ENCODE measurements at places on chromosomes 2 and 18. TPM values are rescaled to one million over a fixed set of nuclear protein-coding genes. Genes with fewer than 3 reads are reported as not detected.

The SPC25 gene
- total RNA-seq, result 0.32 TPM

- H3K27me3 ChIP-seq, result no peaks in the 10 kb centered on the region
- DNase-seq, result peak; percentile 6
- no peaks in the 10 kb centered on the region for H3K36me3 ChIP-seq
- H3K4me1 ChIP-seq, result no peaks in the 10 kb centered on the region
These were observed 156.3 kb downstream of the SUCLG1 start for GRCh38 chr2:84302513-84303412.

The PSMA8 gene
- total RNA-seq, result 0.35 TPM

GRCh38 chr2:178811901-178812300 is 4.7 kb upstream of the TTN start:
- H3K4me1 ChIP-seq, result no peaks in the 10 kb centered on the region
- H3K36me3 ChIP-seq, result no peaks in the 10 kb centered on the region
- DNase-seq, result no peak
- H3K4me3 ChIP-seq, result no peak overlapping the region
- no peaks in the 10 kb centered on the region for H3K27me3 ChIP-seq
- no peak overlapping the region for H3K27ac ChIP-seq

DNA sequence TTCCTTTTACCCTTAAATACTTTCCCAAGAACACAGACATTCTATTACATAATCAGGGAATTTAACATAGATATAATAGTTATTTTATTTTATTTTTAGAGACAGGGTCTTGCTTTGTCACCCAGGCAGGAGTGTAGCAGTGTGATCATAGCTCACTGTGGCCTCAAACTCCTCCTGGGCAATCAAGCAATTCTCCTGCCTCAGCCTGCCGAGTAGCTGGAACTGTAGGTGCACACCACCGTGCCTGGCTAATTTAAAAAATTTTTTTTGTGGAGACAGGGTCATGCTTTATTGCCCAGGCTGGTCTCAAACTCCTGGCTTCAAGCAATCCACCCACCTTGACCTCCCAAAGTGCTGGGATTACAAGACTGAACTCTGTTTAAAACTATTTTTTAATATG is 45.6 kb downstream of the SLC4A1AP start:
- no peaks in the 10 kb centered on the region for H3K27me3 ChIP-seq
- no peak for DNase-seq
- no peak overlapping the region for H3K27ac ChIP-seq
- H3K36me3 ChIP-seq, result no peaks in the 10 kb centered on the region

The CCDC74A gene
- 1.2 TPM for total RNA-seq

GRCh38 chr2:213285404-213285803 is 1.1 kb downstream of the SPAG16 start:
- H3K27me3 ChIP-seq, result no peaks in the 10 kb centered on the region
- H3K4me3 ChIP-seq, result no peak overlapping the region
- no peaks in the 10 kb centered on the region for H3K36me3 ChIP-seq
- DNase-seq, result no peak
- H3K4me1 ChIP-seq, result peaks cover 18% of the 10 kb centered on the region
- no peak overlapping the region for H3K27ac ChIP-seq

DNA sequence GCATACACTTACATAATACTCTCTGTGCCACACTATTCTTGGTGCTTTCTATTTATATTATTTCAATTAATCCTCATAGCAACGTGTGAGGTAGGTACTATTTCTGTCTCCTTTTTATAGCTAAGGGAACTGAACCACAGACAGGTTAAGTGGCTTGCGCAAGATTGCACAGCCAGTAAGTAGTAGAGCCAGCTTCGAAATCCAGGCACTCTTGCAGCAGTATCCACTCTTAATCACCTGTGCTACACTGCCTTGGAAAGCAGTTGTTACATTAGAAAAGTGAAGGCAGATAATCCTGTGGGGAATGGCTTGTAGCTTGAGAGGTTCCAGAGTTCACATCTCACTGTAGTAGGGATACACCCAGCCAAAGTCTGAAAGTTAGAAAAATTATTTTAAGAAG is 198.3 kb downstream of the LDLRAD4 start:
- no peaks in the 10 kb centered on the region for H3K36me3 ChIP-seq
- H3K27ac ChIP-seq, result no peak overlapping the region
- H3K4me3 ChIP-seq, result no peak overlapping the region
- no peaks in the 10 kb centered on the region for H3K27me3 ChIP-seq
- DNase-seq, result no peak

DNA sequence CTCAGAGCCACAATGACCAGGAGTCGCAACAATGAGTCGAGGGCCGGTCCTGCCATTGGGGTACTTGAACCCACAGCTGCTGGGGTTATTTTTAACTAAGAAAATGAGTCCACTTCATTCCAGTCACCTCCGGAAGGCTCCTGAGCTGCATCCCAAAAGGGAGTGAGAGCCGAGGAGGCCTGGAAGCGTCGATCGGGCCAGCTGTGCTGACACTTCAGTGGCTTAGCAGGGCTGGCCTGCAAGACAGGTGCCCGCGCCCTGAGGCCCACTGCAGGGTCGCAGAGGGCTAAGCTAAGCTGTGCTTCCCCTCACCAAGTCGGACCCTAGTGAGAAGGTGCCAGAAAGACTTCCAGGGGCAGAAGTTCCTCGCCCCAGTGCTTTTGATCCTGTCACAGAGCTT is 21.1 kb downstream of the TBC1D8 start:
- no peaks in the 10 kb centered on the region for H3K27me3 ChIP-seq
- H3K4me3 ChIP-seq, result no peak overlapping the region
- H3K36me3 ChIP-seq, result no peaks in the 10 kb centered on the region
- H3K27ac ChIP-seq, result no peak overlapping the region

DNA sequence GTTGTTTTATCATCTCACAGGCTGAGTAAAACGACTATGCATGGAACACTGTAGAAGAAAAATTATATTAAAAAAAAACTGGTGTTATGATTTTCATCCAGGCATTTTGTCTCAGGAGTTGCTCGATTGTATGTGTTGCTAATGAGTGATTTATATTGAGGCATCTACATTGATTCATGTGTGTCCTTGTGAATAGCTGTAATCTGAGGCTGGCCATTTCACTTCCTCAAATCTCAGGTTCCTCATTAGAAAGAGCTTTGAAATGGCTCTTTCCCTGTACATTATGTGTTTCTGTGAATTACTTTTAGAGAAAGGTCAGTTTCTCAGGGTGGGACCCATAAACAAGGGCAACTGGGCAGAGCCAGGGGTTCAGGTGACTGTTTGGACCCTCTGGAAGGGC is 2.3 kb downstream of the IL18R1 start:
- no peak for DNase-seq
- H3K4me3 ChIP-seq, result no peak overlapping the region
- H3K27ac ChIP-seq, result no peak overlapping the region
- H3K27me3 ChIP-seq, result no peaks in the 10 kb centered on the region
- peaks cover 5% of the 10 kb centered on the region for H3K4me1 ChIP-seq
- no peaks in the 10 kb centered on the region for H3K36me3 ChIP-seq

- DNase-seq, result no peak
- H3K27ac ChIP-seq, result no peak overlapping the region
- H3K4me1 ChIP-seq, result no peaks in the 10 kb centered on the region
- H3K4me3 ChIP-seq, result no peak overlapping the region
- H3K27me3 ChIP-seq, result no peaks in the 10 kb centered on the region
- H3K36me3 ChIP-seq, result peaks cover 4% of the 10 kb centered on the region
These were observed 80.9 kb downstream of the PTRHD1 start for GRCh38 chr2:24712296-24712695.

The RGPD4 gene
- 0.20 TPM for total RNA-seq

The EVX2 gene
- total RNA-seq, result not detected

- H3K27ac ChIP-seq, result no peak overlapping the region
- no peak for DNase-seq
- no peaks in the 10 kb centered on the region for H3K36me3 ChIP-seq
- H3K27me3 ChIP-seq, result no peaks in the 10 kb centered on the region
- H3K4me3 ChIP-seq, result no peak overlapping the region
These were observed 28.8 kb upstream of the EVA1A start for GRCh38 chr2:75589391-75590105.

The SCN7A gene
- total RNA-seq, result 0.03 TPM

- no peaks in the 10 kb centered on the region for H3K36me3 ChIP-seq
- no peak overlapping the region for H3K27ac ChIP-seq
- H3K4me1 ChIP-seq, result no peaks in the 10 kb centered on the region
- peaks cover 15% of the 10 kb centered on the region for H3K27me3 ChIP-seq
These were observed 101.1 kb downstream of the ZBTB7C start for GRCh38 chr18:48308027-48308635.

DNA sequence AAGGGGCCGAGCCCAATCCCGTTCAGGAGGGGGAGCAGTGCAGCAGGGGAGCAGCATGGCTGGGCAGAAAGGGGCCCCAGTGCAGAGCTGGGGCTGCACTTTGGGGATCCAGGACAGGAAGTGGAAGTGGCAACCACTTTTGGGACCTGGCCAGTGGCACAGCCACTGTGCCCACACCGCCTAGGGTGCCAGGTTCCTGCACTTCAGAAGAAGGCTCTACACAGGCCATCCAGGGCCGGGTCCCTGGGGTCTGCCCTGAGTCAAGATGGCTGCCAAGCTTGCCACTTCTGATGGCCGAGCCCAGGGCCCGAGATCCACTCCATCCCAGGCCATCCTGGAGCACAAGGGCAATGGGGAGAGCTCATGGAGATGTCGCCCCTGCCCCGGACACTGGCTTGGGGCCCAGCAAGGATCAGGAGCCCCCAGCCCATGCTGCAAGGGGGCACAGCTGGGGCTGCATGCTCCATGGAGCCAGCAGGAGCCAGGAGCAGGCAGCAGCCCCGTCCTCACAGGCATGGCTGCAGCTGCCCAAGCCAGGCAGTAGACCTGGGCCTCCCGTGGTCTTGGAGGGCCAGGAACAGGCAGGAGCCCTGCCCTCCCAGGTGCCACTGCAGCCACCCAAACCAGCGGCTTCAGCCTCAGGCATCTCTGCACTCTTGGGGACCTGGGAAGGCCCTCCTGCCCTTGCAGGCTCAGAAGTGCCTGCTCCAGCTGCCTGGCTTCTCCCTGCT is 35.0 kb upstream of the ID2 start:
- no peak overlapping the region for H3K4me3 ChIP-seq
- H3K27me3 ChIP-seq, result peaks cover 3% of the 10 kb centered on the region
- no peak overlapping the region for H3K27ac ChIP-seq
- no peaks in the 10 kb centered on the region for H3K4me1 ChIP-seq

- peaks cover 16% of the 10 kb centered on the region for H3K4me1 ChIP-seq
- no peak for DNase-seq
- no peaks in the 10 kb centered on the region for H3K36me3 ChIP-seq
- H3K27ac ChIP-seq, result no peak overlapping the region
- peaks cover 7% of the 10 kb centered on the region for H3K27me3 ChIP-seq
These were observed 132.1 kb downstream of the WDSUB1 start for GRCh38 chr2:159154366-159154765.

GRCh38 chr2:136141510-136142149 is 23.7 kb upstream of the CXCR4 start:
- H3K27me3 ChIP-seq, result no peaks in the 10 kb centered on the region
- DNase-seq, result no peak
- no peaks in the 10 kb centered on the region for H3K36me3 ChIP-seq

- H3K27me3 ChIP-seq, result peaks cover 15% of the 10 kb centered on the region
- no peak overlapping the region for H3K27ac ChIP-seq
- H3K4me1 ChIP-seq, result no peaks in the 10 kb centered on the region
- H3K36me3 ChIP-seq, result no peaks in the 10 kb centered on the region
- no peak for DNase-seq
These were observed 167.2 kb downstream of the ANTXR1 start for GRCh38 chr2:69180227-69180626.

- H3K4me3 ChIP-seq, result no peak overlapping the region
- H3K4me1 ChIP-seq, result no peaks in the 10 kb centered on the region
- no peak overlapping the region for H3K27ac ChIP-seq
- H3K36me3 ChIP-seq, result no peaks in the 10 kb centered on the region
- no peak for DNase-seq
These were observed 153.2 kb upstream of the PTPRM start for GRCh38 chr18:7413906-7414305.

The ERFE gene
- total RNA-seq, result not detected

GRCh38 chr2:118046634-118047210 is 32.9 kb upstream of the CCDC93 start:
- H3K27ac ChIP-seq, result no peak overlapping the region
- peaks cover 4% of the 10 kb centered on the region for H3K27me3 ChIP-seq
- DNase-seq, result no peak
- H3K4me1 ChIP-seq, result no peaks in the 10 kb centered on the region
- H3K4me3 ChIP-seq, result no peak overlapping the region

DNA sequence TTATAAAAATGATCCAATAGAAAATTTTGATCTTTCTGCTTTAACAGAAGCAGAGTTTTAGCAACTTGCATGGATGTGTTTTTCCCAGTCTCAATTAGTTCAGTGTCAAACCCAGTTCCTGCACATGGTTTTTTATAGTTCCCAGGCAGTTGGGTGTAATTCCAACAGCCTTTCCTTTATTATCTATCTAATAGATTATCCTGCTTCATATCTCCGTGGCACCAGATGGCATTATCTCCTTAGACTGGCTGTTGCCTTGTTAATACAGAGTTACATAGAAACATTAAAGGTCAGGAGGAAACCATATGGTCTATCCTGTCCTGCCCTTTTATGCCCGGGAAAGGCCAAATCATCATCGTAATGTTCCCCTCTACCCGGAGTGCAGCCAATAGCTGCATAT is 400.9 kb upstream of the SMIM21 start:
- no peak overlapping the region for H3K27ac ChIP-seq
- H3K4me1 ChIP-seq, result no peaks in the 10 kb centered on the region
- peaks cover 5% of the 10 kb centered on the region for H3K27me3 ChIP-seq
- no peak overlapping the region for H3K4me3 ChIP-seq

GRCh38 chr2:70009762-70010575 is 48.5 kb upstream of the ASPRV1 start:
- H3K36me3 ChIP-seq, result peaks cover 2% of the 10 kb centered on the region
- H3K4me1 ChIP-seq, result no peaks in the 10 kb centered on the region
- H3K27ac ChIP-seq, result no peak overlapping the region
- no peaks in the 10 kb centered on the region for H3K27me3 ChIP-seq
- DNase-seq, result no peak
- H3K4me3 ChIP-seq, result no peak overlapping the region
